ENCODE measurements at places on chromosomes 12 and 14.

GRCh38 chr14:32513571-32514009 is 184.5 kb downstream of the AKAP6 start:
- no peak for DNase-seq

- DNase-seq, result no peak
Measured at GRCh38 chr12:123107926-123108681, 42.8 kb downstream of the PITPNM2 start.

DNA sequence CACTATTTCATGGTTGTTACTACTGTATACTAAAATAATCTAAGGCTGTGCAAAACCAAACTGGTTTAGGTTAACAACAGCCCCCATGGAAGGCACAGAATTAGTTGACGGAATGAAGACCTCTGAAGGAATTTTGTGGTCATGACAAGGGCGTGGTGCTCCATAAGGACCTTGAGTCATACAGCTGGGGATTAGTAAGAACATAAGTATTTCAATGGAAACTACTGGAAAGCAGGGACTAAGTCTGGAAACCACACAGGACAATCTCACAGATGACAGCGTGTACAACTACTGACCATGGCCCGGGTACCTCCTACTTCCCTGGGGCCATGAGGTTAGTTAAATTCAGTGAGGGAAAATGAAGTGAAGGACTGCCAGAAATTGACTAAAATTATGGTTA is 98.5 kb upstream of the PLEKHA5 start:
- DNase-seq, result no peak

GRCh38 chr14:89214221-89214965 is 202.6 kb downstream of the FOXN3 start:
- DNase-seq, result no peak

DNA sequence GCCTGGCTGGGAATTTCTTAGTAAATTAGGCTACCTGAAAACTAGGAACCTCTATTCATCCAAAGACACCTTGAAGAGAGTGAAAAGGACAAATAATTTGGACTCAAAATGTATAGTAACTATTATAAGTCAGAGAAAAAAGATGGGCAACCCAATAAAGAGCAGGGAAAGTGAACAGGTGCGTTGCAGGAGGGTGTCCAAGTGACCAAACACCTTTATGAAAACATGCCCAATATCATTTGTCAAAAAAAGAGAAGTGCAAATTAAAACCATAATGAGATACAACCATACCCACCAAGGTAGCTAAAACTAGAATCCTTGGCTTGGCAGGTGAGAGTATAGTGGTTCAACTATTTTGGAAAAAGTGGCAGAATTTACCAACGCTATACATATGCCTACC is 24.9 kb upstream of the PLD4 start:
- DNase-seq, result no peak

DNA sequence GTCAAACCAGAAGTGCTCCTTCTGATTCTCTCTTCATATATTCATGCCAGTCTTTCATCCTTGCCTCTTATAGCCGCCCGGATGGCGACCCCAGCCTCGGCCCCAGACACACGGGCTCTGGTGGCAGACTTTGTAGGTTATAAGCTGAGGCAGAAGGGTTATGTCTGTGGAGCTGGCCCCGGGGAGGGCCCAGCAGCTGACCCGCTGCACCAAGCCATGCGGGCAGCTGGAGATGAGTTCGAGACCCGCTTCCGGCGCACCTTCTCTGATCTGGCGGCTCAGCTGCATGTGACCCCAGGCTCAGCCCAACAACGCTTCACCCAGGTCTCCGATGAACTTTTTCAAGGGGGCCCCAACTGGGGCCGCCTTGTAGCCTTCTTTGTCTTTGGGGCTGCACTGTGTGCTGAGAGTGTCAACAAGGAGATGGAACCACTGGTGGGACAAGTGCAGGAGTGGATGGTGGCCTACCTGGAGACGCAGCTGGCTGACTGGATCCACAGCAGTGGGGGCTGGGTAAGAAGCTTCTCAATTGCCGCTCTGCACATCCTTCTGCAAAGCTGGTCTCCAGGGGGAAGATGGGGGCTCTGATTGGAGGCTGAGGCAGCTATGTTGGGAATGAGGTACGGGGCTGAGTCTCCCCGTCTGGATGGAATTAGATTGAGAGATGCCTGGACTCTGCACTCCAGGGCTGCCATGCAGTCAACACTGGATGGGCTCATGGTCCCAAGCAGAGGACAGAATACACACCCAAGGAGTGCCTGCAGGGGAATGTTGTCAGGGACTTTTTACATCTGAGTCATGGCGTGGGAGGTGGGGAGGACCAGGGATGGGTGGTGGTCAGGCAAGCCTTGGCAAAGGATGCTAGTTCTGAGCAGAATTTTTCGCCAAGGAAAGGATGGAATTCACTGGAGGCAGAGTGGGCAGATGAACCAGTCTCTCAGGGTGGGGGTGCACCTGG is 1.3 kb downstream of the BCL2L2 start:
- no peak for DNase-seq

DNA sequence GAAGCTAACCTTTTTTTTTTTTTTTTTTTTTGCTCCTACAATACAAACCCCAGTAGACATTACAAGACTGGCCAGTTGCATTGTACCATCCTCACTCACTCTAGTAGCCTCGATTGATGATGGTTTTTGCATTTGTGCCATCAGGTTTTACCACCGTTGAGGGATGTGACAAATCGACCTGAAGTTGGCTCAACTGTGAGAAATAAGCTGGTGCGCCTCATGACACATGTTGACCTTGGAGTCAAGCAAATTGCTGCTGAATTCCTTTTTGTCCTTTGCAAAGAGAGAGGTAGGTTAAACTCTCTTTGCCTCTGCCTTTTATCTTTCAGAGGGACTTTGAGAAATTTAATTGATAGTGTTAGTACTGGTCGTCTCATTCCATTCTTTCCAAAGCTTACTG is 76.8 kb downstream of the RIC8B start:
- no peak for DNase-seq

All from CD4-positive, alpha-beta T cell treated with Interferon alpha-2 for 1 hour (primary cell).